ENCODE measurements at places on chromosomes 13 and 19.

DNA sequence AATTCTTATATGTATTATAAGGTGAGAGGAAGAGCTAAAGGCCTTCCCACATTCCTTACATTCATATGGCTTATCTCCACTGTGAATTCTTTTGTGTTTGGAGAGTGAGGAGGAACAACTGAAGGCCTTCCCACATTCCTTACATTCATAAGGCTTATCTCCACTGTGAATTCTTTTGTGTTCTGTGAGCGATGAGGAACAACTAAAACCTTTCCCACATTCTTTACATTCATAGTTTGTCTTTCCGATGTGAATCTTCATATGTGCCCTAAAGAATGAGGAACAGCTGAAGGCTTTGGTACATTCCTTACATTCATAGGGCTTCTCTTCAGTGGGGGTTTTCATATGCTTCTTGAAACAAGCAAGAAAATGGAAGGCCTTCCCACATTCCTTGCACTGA lies 13.3 kb downstream of the ZNF699 start:
- DNase-seq: no peak

GRCh38 chr13:112449545-112449930 lies 73.4 kb downstream of the SPACA7 start:
- no peak for DNase-seq

DNA sequence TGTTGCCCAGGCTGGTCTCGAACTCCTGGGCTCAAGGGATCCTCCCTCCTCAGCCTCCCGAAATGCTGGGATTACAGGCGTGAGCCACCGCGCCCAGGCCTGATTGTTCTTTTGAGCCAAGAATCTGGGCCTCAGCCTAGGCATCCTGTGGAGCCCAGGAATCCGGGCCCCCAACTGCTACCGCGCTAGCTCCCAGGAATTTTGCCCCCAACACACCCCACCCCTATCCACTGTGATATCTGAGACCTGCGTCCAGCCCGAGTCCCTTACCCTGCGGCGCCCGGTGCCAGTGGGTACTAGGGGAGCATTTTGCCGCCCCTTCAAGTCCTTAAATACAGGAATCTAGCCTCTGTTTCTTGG lies 838 bp upstream of the MYADM start:
- no peak for DNase-seq

DNA sequence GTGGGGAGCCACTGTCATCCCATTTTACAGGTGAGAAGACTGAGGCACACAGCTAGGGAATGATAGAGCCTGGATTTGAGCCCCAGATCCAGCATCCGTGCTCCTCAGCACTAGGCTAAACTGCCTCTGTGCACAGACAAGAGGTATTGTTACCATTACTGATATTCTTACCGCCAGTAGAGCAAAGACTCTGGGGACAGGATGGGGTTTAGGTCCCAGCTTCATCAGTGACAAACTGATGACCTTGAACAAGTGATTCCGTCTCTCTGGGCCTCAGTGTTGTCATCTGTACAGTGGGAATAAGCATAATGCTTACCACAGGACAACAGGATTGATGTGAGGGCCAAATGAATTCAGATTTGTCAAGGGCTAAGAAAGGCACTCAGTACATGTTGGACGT lies 16.5 kb downstream of the AXL start:
- no peak for DNase-seq

DNA sequence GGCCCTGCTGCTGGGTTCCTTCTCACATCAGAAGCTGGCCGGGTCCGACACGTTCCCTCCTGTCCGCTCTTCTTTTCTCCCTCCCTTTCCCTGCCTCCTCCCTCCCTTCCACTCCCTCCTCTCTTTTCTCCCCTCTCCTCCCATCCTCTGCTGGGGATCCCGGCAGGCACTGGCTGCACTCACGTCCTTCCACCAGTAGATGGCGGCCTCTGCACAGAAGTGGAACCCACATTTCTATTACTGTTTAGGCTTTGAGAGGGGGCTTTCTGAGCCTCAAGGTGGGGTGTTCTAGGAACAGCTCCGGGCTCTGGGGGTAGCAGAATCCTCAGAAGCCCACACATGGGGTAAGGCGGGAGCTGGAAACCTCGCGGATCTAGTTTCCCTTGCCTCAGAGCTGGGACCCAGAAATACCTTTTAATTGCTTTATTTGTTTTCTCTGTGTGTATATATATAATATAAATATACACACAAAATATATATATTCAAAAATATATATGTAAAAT lies 294.2 kb downstream of the ZNF536 start:
- DNase-seq: peak; percentile 24

DNA sequence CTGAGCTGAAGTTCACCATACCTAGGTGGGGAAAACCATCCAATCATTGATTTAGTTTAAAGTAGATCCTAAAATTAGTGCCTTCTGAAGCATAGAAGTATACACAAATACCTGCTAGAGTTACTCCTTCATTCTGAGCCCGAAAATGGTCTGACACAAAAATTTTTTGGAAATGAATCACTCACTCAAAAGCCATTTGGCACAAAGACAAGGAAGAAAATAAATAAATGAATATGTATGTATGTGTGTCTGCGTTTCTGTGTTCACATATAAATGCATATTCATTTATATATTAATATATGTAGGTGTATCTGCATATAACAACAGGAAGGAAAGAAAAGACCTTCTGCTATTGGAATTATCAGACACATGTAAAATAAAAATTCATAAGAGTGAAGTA lies 614.4 kb upstream of the PCDH9 start:
- no peak for DNase-seq

All from CD4-positive, alpha-beta T cell treated with Interleukin-17A for 1 hour (primary cell).